ENCODE measurements at places on chromosomes 16 and 17.
A peak's percentile ranks its signal among the peaks of the same experiment; 100 is the strongest.

DNA sequence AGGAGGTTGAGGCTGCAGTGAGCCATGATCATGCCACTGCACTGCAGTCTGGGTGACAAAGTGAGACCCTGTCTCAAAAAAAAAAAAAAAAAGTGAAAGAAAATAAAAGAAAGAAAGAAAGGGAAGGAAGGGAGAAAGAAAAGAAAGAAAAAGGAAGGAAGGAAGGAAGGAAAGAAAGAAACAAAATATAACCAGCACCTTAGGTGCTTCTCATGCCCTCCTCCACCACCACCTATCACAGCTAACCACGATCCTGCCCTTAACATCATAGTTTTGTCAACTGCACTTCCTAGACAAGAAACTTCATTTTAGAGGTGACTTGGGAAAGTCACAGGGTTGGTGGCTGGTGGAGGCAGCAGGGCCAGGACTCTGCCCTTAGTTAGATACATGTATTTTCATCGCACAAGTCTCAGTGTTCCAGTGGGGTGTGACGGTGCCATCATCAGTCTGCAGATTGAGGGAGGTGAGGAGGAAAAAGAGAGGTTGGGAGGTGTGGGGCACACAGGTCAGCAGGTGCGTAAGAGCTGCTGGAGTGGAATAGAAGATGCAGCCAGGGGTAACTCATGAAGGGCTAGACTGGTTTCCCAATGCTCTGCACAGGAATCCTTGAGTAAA is 10.0 kb downstream of the SUPT4H1 start:
- no peak for DNase-seq

DNA sequence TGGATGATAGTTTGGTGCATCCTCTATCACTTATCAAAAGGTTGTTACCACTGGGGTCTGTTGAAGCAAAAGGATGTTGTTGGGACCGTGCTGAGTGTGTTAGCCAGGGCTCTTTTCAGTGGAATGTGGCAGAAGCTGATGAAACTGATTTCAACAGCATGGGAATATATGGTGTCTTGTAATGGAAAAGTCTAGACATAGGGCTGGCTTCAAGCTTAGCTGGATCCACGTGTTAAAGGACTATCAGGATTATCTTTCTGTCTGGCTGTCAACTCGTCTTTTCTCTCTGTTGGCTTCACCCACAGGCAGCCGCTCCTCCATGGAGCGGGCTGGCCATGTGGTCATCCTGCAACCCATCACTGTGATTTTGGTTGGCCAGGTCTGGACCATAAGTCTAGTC is 8.7 kb downstream of the SNX29 start:
- DNase-seq: no peak

DNA sequence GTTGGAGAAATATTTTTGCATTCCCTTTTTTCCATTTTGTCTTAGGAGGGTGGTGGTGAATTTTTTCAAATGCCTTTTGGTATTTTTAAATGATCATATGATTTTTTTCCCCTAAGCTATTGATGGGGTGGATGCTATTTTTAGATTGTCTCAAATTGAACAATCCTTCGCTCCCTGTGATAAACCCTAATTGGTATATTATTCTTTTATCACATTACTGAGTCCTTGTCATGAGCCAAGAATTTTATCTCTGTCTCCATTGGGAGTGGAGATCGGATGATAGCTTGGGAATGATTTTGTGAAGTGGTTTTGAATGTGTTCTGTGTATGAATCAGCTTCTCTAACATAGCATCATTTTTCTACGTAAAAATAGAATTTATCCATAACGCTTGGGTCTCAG is 15.4 kb downstream of the NECAB2 start:
- DNase-seq: no peak

- no peak for DNase-seq
Measured at GRCh38 chr16:31248344-31248743, 11.4 kb upstream of the ITGAM start.

- DNase-seq: no peak
Measured at GRCh38 chr17:32625971-32626370, 139.2 kb downstream of the CDK5R1 start.

GRCh38 chr17:71004413-71004812 is 835.1 kb downstream of the KCNJ2 start:
- no peak for DNase-seq

GRCh38 chr16:228852-229730 is at the start of gene LUC7L:
TSS of gene LUC7L (minus strand) at chr16:229449. CDS start at chr16:229339, 110 bp downstream.
- DNase-seq: peak; percentile 78

DNA sequence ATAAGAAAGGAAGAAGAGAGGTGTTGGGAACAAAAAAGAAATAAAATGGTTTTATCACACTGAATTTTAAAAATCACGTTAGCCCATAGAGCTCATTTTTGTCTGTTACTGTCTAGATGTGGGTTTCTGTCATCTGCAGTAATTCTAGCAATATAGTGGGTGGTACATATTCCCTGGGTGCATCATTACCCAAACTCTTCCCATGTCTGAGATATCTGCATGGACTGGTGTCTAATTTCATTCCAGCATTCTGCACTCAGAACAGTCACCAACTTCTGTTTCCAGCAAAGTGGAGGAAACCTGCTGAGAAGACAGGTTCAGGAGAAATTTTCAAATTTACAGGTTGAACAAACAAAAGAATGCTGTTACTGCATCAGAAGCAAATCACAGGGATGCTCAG is 263.8 kb downstream of the CDH11 start:
- no peak for DNase-seq

- DNase-seq: no peak
Measured at GRCh38 chr17:70813355-70813930, 644.1 kb downstream of the KCNJ2 start.

- peak; percentile 7 for DNase-seq
Measured at GRCh38 chr16:21277927-21278706, at the start of gene CRYM. TSS of gene CRYM (minus strand) at chr16:21278290. CDS start at chr16:21278251, 39 bp downstream.

- no peak for DNase-seq
Measured at GRCh38 chr16:81706327-81707295, 72.5 kb upstream of the PLCG2 start.

- DNase-seq: no peak
Measured at GRCh38 chr17:44197980-44198720, 1.5 kb downstream of the ATXN7L3 start.

GRCh38 chr16:24041834-24042631 is 206.2 kb downstream of the PRKCB start:
- peak; percentile 69 for DNase-seq

DNA sequence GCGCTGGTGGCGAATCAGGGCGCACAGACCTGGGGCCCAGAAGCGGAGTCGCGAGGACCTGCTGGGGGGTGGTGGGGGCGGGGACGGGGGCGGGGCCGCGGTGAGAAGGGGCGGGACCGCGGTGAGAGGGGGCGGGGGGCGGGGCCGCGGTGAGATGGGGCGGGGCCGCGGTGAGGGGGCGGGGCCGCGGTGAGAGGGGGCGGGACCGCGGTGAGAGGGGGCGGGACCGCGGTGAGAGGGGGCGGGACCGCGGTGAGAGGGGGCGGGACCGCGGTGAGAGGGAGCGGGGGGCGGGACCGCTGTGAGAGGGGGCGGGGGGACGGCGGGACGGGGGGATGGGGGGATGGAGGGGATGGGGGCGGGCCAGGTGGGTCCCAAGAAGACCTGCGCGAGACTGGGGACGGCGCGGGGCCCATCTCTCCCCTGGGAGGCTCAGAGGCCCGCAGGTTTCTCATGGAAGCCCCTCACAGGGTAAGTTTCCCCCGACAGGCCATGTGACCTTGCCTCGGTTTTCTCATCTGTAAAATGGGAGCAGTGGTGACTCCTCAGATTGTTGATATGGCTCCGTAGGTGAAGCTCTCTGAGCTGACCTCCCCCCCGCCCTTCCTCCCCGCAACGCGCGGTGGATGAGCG is 28.6 kb upstream of the DBNDD1 start:
- no peak for DNase-seq

- DNase-seq: no peak
Measured at GRCh38 chr17:81065500-81065899, 30.5 kb downstream of the BAIAP2 start.

DNA sequence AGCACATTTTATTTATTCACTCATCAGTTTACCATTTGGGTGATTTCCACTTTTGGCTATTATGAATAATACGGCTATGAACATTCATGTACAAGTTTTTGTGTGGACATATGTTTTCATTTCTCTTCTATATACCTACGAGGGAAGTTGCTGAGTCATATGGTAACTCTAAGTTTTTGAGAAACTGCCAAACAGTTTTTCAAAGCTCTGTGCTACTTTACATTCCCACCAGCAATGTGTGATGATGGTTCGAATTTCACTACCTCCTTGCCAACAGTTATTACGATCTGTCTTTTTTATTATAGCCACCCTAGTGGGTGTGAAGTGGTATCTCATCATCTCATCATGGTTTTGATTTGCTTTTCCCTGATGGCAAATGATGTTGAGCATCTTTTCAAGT is 63.7 kb upstream of the MRTFB start:
- DNase-seq: no peak

GRCh38 chr16:49280105-49280741 is 1.4 kb downstream of the CBLN1 start:
- no peak for DNase-seq

- no peak for DNase-seq
Measured at GRCh38 chr16:3642397-3643094, 11.9 kb upstream of the DNASE1 start.

GRCh38 chr17:74472890-74473289 is 6.5 kb downstream of the CD300A start:
- no peak for DNase-seq

GRCh38 chr17:78234261-78234865 is 2.9 kb downstream of the TMEM235 start:
- no peak for DNase-seq

GRCh38 chr17:79948406-79948944 is 87.2 kb downstream of the TBC1D16 start:
- DNase-seq: no peak

DNA sequence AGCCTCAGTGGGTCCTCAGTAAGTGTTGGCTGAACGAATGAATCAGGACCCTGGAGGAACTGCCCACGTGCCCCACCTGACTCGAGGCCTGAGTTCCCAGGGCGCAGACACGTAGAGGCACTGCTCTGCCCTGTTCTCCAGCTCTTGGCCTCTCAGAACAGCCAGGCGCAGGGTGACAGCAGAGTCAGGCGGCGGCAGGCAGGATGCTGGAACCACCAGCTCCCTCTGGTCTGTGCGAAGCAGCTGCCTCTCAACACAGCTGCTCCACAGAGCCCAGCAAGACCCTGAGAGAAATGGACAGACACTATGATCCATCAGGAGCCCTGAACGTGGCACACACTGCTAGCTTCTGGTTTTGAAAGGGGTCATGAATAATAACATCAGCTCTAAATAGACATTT is 53.1 kb upstream of the BCO1 start:
- no peak for DNase-seq

DNA sequence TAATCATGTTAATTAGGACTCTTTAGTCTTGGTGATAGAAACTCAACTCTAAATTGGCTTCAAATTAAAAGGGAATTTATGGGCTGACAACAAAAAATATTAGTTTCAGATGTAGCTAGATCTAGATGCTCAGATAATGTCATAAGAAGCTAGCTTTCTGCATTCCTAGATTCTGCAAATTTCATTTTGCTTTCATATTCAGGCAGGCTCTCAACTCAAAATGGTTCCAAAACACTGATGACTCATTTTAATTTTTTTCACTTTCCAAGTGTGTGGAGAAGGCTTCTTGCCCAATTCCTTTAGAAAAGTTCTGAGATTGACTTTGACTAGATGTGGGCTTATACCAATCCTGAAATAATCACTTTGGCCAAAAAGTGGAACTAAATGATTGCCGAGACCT is 236.7 kb upstream of the GOT2 start:
- no peak for DNase-seq

DNA sequence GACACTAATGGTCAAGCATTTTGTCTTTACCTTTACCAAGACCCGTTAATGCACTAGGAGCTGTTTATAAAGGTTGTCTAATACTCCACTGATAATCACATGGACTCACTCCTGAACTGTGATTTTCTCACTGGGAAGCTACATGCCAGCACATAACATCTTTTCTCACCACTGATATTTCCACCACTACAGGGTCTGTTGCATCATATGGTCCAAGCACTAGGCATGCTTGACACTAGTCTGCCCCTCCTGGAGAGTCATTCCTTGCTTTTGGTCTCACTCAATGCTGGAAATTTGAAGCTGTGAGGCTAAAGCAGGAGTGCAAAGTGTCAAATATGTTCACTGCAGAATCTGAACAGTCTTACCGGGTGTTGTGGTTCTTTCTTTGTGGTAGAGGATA is 1576.8 kb downstream of the CDH8 start:
- DNase-seq: no peak

DNA sequence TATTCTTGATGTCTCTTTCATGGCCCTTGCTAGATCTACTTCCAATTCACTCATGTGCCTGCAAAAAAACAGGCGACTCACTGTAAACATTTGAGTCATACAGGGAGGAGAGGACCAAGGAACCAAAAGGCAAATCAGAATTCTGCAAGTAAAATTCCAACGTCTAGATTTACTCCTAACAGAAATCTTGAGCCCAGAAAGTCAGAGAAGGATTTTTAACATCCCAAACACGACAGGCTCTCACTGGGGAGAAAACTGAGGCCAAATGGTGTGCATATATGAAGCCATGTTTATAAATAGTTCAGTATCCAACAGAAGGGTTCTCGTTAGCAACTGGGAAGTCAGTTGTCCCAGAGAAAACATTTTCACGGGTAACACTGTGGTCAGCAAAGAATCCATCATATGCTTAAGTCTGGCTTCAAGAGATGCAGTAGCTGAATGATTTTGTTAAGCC is 40.1 kb downstream of the LITAF start:
- no peak for DNase-seq

DNA sequence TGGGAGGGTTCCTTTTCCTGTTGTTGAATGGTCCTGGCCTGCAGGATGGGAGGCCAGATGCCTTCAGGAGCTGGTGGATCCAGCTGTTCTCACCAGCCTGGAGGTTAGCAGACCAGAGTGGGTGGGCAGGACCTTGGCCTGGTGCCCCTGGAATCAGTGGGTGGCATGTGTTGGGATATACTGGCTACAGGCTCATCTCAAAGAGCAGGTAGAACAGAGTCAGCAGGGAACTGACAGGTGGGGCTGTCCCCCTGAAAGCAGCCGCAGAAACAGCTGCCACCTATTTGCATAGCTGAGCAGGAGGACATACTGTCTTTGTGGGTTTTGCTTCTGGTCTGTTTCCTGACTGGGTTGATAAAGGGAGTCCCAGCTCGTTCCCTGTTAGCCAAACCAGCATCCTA is 144.1 kb downstream of the RAB11FIP4 start:
- DNase-seq: no peak

DNA sequence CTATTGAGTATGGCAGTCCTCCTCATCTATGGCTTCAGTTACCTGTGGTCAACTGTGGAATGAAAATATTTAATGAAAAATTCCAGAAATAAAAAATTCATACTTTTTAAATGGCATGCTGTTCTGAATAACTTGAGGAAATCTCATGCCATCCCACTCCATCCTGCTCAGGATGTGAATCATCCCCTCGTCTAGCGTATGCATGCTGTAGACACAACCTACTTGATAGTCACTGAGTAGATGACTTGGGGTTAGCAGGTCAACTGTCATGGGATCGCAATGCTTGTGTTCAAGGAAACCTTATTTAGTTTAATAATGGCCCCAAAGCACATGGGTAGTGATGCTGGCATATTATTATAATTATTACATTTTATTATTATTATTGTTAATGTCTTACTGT is 4.8 kb upstream of the VAC14 start:
- no peak for DNase-seq
